Bone marrow (tissue), 2 donors: ENCODE measurements at places on chromosomes 12 and 14.

DNA sequence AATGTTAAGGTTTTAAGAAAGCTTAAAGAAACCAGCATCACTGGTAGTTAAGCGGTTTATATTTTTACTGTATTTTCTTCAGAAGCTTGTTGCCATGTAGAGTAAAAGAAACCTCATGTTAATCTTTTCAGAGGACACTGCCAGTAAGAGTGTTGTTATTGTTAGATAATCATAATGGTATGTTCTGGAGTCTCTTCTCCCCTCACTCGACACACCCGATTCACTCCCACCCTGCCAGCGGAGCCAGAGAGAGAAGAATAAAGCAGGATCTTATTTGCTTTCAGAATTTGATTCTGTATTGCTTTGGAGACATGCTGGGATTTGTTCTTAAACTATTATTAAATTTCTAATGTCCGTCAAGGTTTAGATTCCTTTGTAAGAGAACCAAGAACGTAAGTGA, 113.7 kb downstream of the SAMD4A start:
- DNase-seq: no peak

GRCh38 chr12:79690638-79691510, at the start of gene PAWR:
Gene PAWR (minus strand): TSS chr12:79690964. CDS start chr12:79690244, 720 bp downstream.
- no peak for DNase-seq

- no peak for DNase-seq
Observed at GRCh38 chr14:94424371-94424770, 28.2 kb downstream of the SERPINA11 start.

DNA sequence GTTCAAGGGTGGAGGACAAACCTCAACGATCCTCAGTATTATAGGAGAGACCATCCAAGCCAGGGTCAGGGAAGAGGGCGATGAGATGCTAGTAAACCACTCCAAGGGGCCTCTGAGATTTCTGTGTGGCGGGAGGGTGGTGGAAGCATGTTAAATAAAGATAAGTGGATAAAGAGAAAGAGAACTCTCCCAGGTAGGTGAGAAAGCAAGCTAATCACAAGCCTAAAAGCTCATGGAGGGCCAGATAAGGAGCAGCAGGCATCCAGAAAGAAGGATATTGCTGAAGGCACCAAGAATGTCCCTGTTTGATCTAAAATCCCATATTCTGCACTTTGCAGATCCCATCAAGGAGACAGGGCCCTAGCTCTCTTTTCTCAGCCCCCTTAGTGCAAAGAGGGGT, 48.3 kb upstream of the PARP11 start:
- no peak for DNase-seq
